Stimulated activated naive CD4-positive, alpha-beta T cell treated with Interleukin-2 at 50 U/mL for 16 hours (primary cell): ENCODE measurements at places on chromosomes 1 and 21.

DNA sequence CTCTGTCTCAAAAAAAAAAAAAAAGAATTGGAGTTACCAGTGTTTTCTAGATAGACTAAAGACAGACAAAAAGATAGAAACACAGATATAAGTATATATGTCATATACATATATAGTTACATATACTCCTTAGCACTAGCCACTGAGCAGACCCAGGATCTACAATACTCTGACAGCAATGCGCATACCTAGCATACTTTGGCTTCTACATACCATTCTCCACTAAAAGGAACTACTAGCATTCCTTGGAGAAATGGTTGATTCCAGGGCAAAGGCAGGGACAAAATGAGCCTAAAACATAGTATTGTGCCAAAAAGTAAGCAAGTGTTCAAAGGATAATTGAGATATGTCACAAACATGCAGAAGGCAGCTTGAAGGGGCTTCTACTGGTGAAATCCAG lies 22.7 kb downstream of the SYNJ1 start:
- DNase-seq, result no peak

- no peak for DNase-seq
These were observed 674.6 kb downstream of the PTPRC start for GRCh38 chr1:199313444-199313843.

DNA sequence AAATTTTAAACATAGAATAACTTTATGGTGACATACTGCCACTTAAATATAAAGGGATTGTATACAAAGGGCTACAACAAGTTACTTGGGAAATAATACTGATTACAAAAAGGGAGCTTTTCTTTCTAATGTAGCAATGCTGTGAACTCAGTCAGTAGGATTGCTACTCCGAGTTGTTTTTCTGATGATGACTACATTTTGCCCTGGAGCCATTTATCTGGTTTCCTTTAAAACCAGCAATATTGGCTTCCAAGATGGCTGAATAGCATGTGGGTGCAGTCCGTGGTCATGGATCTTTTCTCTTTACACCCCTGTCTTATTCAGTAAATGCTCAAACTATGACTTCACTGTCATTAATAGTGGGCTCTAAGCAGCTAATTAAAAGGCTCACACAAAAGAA lies 92.6 kb upstream of the NEK7 start:
- DNase-seq, result no peak

DNA sequence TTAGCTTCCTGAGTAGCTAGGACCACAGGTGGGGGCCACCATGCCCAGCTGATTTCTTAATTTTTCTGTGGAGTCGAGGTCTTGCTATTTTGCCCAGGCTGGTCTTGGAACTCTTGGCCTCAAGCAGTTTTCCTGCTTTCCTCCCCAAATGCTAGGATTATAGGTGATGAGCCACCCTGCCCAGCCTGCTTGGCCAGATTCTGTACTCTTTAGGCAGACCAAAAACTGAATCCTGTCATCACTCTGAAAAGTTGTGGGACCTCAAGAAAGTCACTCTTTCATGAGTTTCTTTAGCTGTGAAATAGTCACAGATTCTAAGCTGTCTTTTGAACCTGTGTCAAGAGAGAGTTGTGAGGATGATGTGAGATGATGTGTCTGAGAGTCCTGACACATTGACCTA lies 105.4 kb downstream of the CAMTA1 start:
- DNase-seq, result no peak

DNA sequence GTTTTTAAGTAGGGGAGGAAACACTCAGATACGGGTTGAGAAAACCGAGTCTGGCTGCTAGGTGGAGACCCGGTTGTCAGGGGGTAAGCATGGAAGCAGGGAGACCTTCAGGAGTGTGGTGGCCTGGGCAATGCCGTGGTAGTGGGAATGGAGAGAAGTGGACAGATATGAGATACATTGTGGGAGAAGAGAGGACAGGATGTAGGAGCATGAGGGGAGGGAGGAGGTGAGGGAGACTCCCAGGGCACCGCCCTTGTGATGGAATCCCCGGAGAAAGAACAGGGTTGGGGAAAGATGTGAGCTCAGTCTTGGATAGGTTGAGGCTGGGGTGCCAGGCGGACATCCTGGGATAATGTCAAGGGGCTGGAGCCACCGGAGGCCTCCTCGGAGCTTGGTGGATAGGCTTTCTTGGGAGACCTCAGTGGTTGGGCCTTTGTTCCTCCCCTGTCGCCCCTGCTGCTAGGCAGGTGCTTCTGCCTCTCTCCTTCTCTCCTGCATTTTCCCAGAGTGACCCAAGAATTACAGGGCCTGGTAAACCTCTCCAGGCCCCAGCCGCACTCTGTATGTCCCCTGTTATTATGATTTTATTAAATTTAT lies 21.3 kb downstream of the ZNF362 start:
- DNase-seq, result no peak

GRCh38 chr1:172145231-172145651 lies 275.2 kb upstream of the C1orf105 start:
- no peak for DNase-seq

- DNase-seq, result no peak
These were observed 3.0 kb downstream of the IL22RA1 start for GRCh38 chr1:24139841-24140425.

DNA sequence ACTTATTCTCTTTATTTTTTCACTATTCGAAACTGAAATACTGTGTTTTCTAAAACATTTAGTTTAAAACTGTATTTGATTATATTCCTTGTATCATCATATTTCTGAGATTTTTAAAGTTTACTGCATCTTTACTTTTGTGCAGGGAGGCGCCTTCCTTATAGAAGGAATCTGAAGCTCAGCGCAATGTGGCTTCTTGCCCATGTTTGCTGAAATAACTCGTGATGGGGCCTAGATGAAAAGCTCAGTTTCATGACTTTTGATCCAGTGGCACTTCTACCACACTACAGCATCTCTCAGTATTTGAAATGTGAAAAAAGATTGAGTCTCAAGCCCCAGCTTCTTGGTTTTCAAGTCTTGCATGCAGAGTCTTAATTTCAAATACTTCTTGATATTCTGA lies 28.4 kb downstream of the CACHD1 start:
- no peak for DNase-seq

DNA sequence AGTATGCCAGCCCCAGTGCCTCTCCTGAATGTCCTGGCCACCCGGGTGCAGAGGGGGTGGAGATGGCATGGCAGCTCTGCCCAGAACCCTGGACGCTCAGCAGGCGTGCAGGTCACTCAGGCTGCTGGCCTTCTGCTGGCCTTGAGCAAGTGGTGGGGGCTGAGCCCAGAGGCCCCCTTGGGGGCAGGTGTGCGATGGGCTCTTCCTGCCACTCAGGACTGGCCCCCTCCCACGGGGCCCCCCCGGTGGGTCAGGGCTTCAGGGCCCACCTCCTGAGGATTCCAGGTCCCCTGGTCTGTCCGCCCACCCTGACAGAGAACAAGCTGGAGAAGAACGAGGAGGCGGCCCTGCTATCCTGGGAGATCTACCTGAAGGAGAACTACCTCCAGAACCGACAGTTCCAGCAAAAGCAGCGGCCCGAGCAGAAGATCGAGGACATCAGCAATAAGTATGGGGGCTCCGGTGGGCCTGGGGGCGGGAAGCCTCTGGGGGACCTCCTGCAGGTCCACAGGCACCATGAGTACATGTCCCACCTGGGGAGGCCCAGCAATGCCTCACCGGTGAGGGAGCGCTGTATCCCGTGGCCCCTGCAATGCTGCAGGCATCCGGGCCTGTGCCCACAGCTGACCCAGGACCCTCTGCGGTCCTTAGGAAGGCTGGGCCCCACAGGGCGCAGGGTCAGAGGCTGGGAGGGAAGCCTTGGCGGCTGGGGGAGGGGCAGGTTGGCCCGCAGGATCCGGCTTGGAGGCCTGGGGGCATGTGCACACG lies 37.0 kb upstream of the LRRC3 start:
- no peak for DNase-seq

DNA sequence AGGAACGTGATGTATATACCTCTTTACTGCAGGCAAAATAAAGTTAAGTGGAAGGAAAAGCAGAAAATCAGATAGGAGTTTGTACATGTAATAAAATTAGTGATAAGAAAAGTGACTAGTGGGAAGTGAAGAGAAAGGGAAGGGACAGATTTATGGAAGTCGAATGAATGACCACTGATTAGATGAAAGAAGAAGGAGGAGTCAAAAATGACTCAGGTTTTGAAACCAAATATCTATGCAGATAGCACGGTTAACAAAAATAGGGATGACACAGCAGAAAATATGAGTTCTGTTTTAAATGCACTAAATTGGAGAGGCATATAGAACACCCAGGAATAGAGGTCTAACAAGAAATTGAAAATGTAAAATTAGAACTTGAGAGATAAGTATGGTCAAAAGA lies 128.0 kb downstream of the HMCN1 start:
- no peak for DNase-seq

DNA sequence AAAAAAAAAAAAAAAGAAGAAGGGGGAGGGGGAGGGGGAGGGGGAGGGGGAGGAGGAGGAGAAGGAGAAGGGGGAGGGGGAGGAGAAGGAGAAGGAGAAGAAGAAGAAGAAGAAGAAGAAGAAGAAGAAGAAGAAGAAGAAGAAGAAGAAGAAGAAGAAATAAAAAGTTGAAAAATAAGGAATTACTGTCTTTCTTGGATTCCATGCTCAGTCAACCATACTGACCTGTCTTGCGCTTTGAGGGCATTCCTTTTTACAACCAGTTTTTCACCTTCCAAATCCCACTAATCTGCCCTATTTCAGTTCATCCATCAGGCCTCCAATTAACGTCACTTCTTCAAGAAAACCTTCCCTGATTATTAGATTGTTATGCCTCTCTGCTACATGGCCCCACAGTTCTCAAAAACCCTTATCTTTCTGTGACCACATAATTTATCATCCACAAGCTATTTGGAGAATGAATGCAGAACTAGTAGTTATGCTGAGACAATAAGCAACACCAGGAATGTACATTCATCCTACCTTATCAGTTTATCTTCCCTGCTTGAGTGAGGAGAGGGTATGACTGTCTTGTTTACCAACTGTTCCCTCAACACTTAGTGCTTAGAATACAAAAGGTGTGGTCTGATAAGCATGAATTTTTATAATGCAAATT lies 57.5 kb upstream of the GUCA2A start:
- no peak for DNase-seq

- DNase-seq, result no peak
These were observed 969.5 kb upstream of the B3GALT2 start for GRCh38 chr1:194155962-194156361.

DNA sequence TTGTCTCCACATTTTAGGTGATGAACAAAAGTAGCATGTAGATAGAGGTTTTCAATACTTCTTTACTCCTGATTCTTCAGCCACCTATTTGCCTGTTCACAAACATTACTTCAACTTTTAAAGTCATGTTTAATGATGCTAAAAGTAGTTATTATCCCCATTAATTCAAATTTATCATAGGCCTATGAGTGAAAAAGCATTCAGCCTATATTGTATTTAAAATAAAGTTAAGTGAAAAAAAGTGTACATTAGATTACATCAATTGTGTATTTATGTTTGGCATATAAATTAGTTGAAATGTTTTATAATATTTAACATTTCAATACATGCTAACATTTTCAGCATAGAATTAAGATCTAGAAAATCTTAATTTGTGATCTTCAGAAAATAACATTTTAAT lies 10.5 kb downstream of the CDKN2C start:
- DNase-seq, result no peak

DNA sequence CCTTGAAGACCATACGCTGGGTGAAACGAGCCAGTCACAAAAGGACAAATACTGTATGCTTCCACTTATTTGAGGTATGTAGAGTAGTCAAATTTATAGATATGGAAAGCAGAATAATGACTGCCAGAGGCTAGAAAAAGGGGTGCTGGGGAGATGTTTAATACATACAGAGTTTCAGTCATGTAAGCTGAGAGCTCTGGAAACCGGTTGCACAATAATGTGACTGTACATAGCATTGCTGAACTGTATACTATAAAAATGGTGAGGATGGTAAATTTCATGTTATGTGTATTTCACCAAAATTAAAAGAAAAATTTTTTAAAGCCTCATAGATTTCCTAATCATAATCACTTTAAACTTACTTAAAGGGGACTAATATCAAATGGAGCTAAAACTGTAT lies 110.8 kb downstream of the ZZZ3 start:
- no peak for DNase-seq

DNA sequence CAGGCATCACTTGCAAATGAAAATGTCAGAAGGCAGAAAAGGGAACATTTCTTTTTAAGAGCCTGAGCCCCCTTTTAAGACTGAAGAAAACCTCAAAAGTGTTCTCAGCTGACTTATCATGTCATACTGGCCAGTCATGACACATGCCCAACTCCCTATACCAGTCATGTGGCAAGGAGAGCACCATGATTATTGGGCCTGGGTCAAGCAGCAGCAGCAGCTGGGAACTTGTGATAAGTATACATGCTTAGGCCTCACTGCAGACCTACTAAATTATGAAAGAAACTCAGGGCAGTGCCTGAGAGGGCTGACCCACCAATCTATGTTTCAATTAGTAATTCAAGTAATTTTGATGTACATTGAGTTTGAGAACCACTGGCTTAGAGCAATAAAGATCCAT lies 8.6 kb downstream of the RO60 start:
- no peak for DNase-seq

GRCh38 chr1:37362594-37363385 lies 111.6 kb upstream of the ZC3H12A start:
- DNase-seq, result no peak

GRCh38 chr1:194917769-194918168 lies 1690.5 kb downstream of the KCNT2 start:
- DNase-seq, result no peak

GRCh38 chr1:235776396-235776795 lies 90.3 kb downstream of the LYST start:
- no peak for DNase-seq

- DNase-seq, result no peak
These were observed 63.1 kb upstream of the HIVEP3 start for GRCh38 chr1:41981796-41982195.

GRCh38 chr1:200767321-200767720 lies 28.6 kb downstream of the CAMSAP2 start:
- no peak for DNase-seq

DNA sequence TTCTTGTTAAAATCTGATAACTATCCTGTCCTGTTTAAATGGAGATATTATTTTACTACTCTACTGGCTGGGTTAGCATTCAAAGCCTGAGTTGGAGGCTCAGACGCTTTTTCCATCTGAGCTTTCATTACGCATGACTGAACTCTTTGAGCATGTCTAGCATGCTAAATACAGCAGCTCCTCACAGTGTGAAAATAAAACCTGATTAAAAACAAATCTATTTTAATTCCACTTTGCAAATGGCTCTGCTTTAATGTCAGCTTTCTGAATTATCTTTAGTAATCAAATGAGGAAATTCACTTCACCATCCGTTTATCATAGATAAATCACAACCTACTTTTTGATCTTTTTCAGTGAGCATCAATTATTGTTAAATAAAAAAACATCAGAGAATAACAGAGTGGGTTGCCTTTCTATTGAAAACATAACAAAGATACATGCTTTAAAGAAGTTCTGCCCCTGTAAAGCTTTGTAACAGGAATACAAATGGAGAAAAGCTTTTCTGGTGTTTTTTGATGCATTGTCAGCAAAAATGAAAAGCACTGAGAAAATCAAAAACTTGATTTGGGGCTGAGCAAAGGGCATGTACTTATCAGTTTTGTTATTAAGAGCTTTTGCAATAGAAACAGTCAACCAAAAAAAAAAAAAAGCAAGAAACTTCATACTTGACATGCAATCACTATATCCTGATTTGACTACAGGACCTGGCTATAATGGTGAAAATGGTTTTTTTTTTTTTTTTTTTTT lies 3.5 kb upstream of the SPEN start:
- no peak for DNase-seq
